ENCODE measurements at places on chromosomes 2 and 18.

- no peak for DNase-seq
Observed at GRCh38 chr2:37466533-37467222, 122.2 kb downstream of the QPCT start.

DNA sequence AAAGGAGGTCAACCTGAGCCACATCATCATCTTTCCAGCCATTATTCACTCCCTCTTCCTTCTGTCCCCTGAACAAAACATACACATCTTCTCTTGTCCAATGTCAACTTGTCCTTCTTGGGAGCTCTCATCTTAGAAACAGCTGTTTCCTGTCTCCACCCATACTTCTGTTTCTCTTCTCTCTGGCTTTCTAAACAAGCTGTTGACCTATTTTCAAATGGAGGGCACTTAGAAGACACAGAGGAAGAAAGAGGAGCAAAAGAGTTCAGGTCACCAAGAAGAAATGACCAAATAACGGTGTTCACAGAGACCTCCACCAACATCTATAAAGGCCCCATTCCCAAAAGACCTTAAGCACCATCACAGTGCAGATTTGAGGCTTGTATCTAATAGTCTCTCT lies 355.9 kb upstream of the HNRNPA3 start:
- DNase-seq = no peak

- no peak for DNase-seq
Observed at GRCh38 chr2:102277202-102277700, 34.1 kb upstream of the IL1RL1 start.

DNA sequence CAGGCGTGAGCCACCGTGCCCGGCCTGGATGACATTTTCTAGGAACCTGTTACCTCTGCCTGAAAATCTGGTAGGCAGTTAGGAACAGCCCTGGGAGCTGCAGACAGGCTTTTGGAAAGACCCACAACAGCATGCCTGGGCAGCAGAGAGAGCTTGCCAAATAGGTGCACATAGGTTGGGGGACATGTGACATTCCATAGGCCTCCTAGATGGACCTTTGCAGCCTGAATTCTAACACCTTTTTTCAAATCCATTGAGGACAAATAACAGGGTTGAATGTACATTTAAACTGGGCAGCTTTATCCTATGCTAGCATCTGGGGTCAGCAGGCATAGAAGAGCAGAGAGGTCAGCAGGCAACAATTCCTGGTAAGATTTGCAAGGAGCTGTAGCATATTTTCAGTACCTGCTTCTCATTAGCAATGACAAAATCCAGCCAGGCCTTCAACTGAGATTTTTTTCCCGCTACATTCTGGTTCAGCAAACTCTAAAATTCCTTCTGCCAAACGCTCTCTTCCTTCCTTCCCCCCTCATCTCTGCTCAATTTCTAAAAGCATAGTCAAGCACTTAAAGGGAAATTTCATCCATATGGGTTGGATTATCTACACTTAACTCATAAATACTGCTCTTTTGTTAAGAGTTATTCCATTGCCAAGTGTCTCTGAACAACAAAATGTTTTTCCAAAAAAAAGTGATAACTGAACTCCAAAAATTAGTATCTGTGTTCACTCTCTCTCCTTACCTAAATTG lies 75.2 kb downstream of the SOWAHC start:
- no peak for DNase-seq

- no peak for DNase-seq
Observed at GRCh38 chr2:196703695-196704094, 64.2 kb downstream of the CCDC150 start.

DNA sequence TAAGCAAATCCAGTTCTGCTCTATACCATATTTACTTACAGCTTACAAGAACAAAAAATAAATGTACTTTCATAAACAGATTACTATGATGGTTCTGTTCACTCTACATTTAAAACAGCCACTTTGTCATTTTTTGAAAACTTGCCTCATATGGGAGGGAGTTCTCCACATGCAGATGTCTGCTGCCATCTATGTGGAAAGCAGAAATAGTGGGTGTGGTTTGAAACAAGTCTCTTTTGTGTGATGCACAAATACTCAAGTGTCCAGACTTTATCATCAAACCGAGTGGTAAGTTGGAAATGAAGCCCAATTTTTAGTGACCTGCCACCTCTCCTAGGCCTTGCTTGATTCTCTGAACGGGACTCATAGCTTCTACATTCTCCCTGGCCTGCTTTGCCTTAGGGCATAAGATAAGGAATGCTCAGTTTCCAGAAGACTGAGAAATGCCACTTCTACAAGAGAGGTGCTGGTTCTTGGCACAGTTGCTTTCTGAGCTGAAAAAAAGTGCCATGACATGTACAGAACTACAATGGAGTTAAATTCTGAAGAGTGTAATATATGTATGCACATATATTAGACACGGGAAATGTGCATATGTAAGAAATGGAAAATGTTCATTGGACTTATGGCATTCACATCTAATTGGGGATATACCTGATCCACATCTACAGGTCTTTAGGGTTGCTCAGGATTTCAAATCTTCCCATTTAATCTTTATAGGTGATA lies 221.0 kb downstream of the SLC8A1 start:
- no peak for DNase-seq

GRCh38 chr18:11963991-11964484 lies 17.3 kb upstream of the IMPA2 start:
- no peak for DNase-seq

DNA sequence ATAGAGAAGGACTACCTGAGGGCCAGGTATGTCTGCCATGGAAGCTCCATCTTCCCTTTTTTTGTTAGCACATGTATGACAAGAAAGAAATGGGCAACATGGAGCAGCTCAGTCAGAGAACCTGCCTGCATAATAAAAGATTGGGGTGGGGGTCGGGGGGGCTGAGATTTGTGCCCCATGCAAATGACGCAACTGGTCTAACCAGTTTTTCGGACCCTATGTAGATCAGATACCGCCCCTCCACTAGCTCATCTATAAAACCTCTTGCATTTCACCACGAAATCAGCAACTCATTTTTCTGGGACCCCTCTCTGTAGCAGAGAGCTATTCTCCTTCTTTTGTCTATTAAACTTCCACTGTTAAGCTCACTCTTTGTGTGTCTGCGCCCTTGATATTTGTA lies 657.2 kb downstream of the ERBB4 start:
- DNase-seq = no peak

DNA sequence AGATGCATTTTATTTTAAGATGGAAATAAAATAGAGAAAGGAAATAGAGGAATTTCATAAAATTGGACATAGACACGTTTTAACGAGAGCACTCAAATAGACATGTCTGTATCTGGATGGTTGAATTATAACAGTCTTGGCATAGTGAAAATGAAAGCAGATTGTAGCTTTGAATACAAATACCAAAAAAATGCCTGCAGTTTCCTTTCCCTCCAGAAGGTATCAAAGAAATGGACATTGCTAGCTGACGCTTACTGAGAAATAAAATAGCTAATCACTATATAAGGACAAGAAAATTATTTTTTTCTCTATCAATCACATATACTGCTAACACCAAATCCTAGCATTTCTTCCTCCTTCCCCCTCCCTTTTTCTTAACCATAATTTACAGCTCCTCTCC lies 11.4 kb upstream of the MAPRE2 start:
- DNase-seq = no peak

- no peak for DNase-seq
Observed at GRCh38 chr2:217931846-217932560, 70.8 kb downstream of the TNS1 start.

DNA sequence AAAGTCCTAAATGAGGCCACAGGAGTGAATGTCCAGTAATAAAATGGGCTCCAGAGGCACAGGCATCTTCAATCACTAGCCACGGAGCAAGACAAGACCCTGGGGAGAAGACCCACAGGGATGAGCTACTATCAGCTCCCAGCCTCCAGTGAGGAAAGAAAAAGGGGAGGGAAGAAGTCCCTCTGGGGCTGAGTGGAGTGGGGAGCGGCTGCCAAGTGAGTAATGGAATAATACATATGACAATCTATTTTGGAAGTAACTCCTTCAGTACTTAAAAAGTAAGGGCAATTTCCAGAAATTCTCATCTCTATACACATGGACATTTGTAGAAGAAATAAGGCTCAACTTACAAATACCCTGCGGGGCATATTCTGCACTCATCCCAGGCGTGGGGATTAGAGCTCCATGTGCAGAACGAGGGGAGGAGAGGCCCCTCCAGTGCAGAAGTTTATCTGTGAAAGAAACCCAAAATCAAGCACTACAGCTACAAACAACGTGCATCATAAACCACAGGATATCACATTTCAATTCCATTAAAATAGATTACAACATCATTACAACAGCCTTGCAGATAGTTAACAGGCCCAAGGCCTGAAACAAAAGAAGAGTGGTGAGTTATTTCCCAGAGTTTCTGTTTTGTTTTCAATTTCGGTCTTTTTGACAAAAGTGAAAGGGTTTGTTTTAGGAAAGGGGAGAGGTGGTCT lies 84.9 kb downstream of the BCL11A start:
- DNase-seq = no peak

- DNase-seq = no peak
Observed at GRCh38 chr2:17644997-17645720, 104.7 kb downstream of the VSNL1 start.
